ENCODE measurements at places on chromosomes 3 and 15.

GRCh38 chr3:40975711-40976121 is 223.6 kb upstream of the CTNNB1 start:
- DNase-seq = no peak

DNA sequence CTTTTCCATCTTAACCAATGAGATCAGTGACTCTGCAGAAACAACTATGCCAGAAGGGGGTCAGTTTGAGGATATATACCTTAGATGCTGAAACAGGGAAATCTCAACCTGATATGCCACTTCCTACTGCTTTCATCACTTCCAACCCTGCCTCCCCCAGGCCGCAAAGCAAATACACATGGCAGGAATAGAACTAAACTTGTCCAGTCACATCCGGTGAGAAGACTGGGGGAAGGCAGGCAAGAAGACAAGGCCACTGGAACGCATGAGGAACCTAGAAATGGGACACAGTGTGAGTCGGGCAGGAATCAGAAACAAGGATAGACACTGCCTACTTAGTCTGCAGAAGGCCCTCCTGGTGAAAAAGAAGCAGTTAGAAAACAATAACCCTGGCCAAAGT is 90.6 kb downstream of the MYO5A start:
- no peak for DNase-seq

GRCh38 chr3:173622166-173622565 is 224.6 kb downstream of the NLGN1 start:
- no peak for DNase-seq

DNA sequence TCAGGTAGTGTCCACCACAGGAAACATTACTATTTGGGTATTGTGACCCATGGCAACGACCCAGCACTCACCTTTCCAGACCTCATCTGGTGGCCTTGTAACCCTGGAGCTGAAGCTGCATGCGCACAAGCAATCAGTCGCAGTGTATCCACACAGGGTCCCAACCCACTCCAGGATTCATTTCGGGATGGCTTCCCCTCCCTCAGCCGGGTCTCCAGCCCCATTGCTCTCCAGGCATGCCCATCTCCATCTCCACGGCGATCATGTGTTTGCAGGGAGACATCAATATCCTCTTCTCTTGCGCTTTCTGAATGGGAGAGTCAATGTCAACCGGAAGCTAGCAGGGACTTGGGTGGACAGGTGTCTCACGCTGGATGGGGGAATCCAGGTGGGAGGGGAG is 35.2 kb downstream of the GOLGA6L2 start:
- DNase-seq = no peak

- no peak for DNase-seq
These were observed 10.2 kb downstream of the ATP10A start for GRCh38 chr15:25852661-25853524.

- DNase-seq = no peak
These were observed 99.6 kb upstream of the RBMS3 start for GRCh38 chr3:29181149-29181780.

All from stimulated activated CD8-positive, alpha-beta memory T cell treated with anti-CD3 and anti-CD28 coated beads, Interleukin-4, amount 100 ng/mL, for 1 hour (primary cell).